ENCODE measurements at places on chromosomes 3 and 15. TPM values are rescaled to one million over a fixed set of nuclear protein-coding genes. Genes with fewer than 3 reads are reported as not detected.

Gene KNG1
- not detected for total RNA-seq

Gene CTXN2
- total RNA-seq = not detected

Gene IL17RD
- total RNA-seq = 31.8 TPM

Gene TIMP4
- total RNA-seq = 170 TPM

Gene P2RY12
- total RNA-seq = 3.7 TPM

Gene P2RY1
- 1.2 TPM for total RNA-seq

Gene KIF15
- 0.66 TPM for total RNA-seq

Gene TPRG1
- total RNA-seq = 31.9 TPM

Gene LRTM1
- total RNA-seq = not detected

Gene TMCO5A
- total RNA-seq = not detected

Gene MYL3
- 6.2 TPM for total RNA-seq

Gene DUOXA1
- total RNA-seq = 3.3 TPM

Gene PARP3
- 33.6 TPM for total RNA-seq

Gene POLR2M
- 194 TPM for total RNA-seq

Gene PHLDB2
- total RNA-seq = 53.1 TPM

Gene AMOTL2
- total RNA-seq = 83.2 TPM

Gene HTR3E
- not detected for total RNA-seq

Gene CCDC39
- not detected for total RNA-seq

Gene ADGRG7
- total RNA-seq = not detected

Gene IL5RA
- 0.48 TPM for total RNA-seq

Gene NME9
- total RNA-seq = 0.98 TPM

Gene TMC3
- 0.15 TPM for total RNA-seq

Gene RAD18
- 26.3 TPM for total RNA-seq

Gene MYZAP
- total RNA-seq = 12.1 TPM

Gene GUCA1C
- total RNA-seq = not detected

Gene SLC51B
- not detected for total RNA-seq

Gene ARL14
- not detected for total RNA-seq

Gene SUSD5
- total RNA-seq = 4.2 TPM

Gene MEIS2
- total RNA-seq = 18.2 TPM

Gene C2CD4B
- total RNA-seq = 2.5 TPM

Gene SH2D7
- total RNA-seq = not detected

Gene TJP1
- 101 TPM for total RNA-seq

Gene RBP2
- 1.3 TPM for total RNA-seq

Gene CSK
- total RNA-seq = 26.2 TPM

Gene DNAH12
- total RNA-seq = 0.33 TPM

Gene ISL2
- not detected for total RNA-seq

All from breast epithelium (tissue), 4 donors.